ENCODE measurements at places on chromosomes 1 and 21. TPM values are rescaled to one million over a fixed set of nuclear protein-coding genes. Genes with fewer than 3 reads are reported as not detected.

DNA sequence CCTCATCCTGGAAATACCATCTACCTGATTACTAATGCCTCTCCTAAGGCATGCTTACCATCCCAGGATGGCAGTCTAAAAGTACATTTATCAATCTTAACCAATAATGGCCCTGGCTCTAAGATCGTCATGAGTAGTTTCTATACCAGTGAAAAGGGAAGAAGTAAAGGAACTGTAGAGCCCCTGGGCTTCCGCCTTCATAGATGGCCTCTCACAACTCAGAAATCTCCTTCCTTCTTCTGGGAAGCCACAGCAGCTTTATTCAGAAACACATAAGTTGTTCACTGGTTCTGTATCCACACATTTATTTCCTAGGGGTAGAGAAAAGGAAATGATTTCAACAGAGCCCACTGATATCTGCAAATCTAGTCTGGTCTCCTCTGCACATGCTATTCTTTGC lies 41.0 kb upstream of the CD5L start:
- no peak for DNase-seq

DNA sequence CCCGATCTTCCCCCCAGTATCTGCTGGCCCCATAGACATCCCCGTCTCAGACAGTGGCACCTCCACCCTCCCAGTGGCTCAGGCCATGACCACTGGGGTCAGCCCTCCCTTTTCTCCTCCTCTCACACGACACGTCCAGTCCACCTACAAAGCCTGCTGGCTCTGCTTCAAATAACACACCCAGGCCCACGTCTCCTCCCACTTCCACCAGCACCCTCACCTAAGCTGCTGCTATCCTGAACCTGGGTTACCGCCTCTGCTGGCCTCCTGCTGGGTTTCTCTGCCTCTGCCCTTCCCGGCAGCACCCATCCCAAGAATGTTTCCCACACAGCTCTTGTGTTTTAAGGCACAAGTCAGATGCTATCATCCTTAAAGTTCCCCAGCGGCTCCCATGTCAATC lies 26.0 kb downstream of the MX2 start:
- DNase-seq, result no peak

DNA sequence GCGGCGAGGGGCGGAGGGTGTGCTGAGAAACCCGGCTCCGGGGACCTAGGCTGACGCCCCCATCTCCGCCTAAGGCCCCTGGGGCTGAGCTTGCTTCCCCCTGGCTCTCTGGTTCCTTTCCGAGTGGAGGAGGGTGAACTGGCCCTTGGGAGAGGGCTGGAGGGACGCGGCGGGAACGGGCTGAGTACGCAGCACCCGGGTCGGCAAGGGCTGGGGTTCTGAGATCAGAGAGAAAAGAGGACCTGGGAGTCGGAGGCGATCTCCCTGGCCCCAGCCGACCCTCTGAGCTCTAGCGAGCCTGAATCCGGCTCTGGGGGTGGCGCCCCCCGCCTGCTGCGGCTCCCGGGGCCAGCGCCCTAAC lies 270.8 kb downstream of the FOXD2 start:
- DNase-seq, result no peak

GRCh38 chr1:18637962-18638834 lies 7.6 kb downstream of the PAX7 start:
- DNase-seq, result no peak

GRCh38 chr1:234938135-234938534 lies 190.5 kb downstream of the TOMM20 start:
- no peak for DNase-seq

- DNase-seq, result no peak
Observed at GRCh38 chr1:19814681-19815503, at the start of gene RNF186. TSS of gene RNF186 (minus strand) at chr1:19815283. CDS start at chr1:19815101, 182 bp downstream.

Gene A3GALT2
- not detected for total RNA-seq

Gene SUSD4
- total RNA-seq, result 44.3 TPM

Gene TRAF5
- 2.9 TPM for total RNA-seq

Gene LMX1A
- total RNA-seq, result not detected

Gene RPL5
- total RNA-seq, result 685 TPM

Data from right cardiac atrium (tissue), 5 donors.